ENCODE measurements at places on chromosomes 7 and 10.

DNA sequence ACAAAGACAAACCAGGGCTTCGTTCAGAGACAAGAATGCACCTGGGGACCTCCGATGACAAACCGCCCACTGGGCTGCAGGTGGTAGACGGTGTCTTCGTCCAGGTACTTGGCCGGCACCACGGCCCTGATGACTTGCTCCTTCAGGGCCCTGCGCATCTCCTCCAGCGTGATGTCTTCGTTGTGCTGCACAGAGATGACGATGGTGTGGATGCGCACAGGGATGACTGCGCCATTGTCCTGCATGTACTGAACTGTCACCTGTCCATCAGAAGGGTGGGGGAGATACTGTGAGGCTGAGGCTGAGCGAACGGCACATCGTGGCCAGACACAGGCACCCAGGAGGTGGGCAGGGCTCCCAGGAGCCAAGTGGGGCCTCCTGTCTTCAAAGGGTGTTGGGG is 13.1 kb downstream of the MAT1A start:
- no peak for DNase-seq

DNA sequence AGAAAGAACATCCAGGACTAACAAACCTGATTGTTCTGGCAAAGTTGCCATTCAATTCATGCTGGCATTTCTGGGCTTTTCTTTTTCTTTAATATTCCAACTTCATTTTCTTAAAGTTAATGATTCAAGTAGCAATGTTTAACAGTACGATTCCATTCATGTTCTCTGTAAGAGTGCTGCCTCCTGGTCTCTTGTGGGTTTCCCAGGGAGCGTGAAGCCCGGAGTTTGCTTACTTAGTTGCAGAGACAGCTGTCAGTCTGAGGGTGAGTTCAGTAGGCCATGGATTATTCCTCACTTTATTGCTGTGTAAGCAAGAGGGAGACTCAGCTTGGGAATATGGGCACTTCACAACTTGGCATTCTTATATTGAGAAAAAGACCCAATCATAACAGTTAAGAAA is 142.2 kb downstream of the TWIST1 start:
- no peak for DNase-seq

DNA sequence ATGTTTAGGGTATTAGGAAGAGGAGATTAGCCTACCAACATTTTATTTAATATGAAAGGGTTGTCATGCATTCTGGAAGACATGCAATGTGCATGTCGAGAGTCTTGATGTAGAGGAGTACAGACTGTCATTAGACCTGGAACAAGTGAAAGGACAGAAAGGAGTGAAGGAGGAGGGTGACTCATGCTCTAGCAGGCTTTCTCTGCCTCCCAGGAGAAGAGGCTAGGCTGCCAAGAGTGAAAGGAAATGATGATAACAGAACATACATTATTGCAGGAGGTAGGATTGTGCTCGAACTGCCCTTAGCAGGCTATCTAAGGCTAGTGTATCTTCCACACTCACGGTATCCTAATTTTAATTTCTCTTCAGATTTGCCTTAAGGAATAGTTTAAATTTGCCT is 228.8 kb downstream of the EXOC4 start:
- DNase-seq = no peak

DNA sequence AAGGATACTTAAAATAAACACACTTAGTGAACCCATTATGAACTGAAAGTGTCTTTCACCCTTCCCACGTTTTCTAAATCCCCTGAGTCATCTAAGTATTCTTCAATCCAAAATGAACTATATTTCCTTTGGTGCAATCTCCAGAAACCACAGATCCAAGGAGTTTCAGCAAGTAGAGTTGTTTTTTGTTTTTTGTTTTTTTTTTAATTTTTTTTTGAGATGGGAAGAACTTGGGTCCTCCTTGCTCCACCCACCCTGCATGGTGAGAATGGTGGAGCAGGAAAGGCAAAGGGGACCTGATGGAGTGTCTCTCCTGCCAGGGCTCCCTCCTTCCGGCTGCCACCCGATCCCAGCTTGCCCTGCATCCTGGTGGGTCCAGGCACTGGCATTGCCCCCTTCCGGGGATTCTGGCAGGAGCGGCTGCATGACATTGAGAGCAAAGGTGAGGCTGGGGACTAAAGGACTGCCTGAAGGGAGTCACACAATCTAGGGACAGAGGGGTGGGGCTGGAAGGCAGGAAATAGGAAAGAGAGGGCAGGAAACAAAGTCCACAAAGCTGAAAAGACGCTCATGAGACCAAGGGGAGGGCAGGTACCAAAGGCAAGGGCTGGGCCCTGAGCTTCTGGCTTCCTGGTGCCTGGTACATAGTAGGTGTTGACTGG is 12.1 kb downstream of the ATG9B start:
- no peak for DNase-seq

GRCh38 chr10:99658622-99659030 is 683 bp upstream of the ENTPD7 start:
- peak; percentile 83 for DNase-seq

- DNase-seq = no peak
Measured at GRCh38 chr7:99822731-99823718, 4.8 kb upstream of the CYP3A43 start.

DNA sequence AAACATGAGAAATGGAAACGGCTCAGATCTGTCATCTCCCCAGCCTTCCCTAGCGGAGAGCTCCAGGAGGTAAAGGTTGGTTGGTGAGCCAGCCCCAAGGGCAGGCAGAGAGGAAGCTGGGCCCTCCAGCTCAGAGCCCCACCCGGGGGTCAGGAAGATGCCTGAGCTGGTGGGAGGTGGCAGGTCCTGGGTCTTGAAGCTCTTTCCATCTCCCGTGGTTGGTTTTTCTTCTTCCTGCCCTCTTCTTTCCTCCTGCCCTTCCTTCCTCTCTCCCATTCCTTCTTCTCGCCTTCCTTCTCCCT is 384.2 kb upstream of the FOXK1 start:
- no peak for DNase-seq

GRCh38 chr7:37390114-37390513 is 58.5 kb downstream of the ELMO1 start:
- no peak for DNase-seq

GRCh38 chr10:104150139-104150538 is 28.2 kb downstream of the SFR1 start:
- no peak for DNase-seq

DNA sequence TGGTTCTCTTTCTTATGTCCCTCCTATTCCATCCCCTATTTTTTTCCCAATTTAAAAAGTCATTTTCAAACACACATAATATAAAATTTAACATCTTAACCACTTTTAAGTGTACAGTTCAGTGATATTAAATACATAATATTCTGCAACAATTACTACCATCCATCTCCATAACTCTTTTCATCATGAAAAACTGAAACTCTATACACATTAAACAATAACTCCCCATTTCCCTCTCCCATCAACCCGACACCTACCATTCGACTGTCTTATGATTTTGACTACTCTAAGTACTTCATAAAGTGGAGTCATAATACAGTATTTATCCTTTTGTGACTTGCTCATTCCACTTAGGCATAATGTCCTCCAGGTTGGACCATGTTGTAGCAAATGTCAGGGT is 2.6 kb downstream of the KIF11 start:
- DNase-seq = no peak

DNA sequence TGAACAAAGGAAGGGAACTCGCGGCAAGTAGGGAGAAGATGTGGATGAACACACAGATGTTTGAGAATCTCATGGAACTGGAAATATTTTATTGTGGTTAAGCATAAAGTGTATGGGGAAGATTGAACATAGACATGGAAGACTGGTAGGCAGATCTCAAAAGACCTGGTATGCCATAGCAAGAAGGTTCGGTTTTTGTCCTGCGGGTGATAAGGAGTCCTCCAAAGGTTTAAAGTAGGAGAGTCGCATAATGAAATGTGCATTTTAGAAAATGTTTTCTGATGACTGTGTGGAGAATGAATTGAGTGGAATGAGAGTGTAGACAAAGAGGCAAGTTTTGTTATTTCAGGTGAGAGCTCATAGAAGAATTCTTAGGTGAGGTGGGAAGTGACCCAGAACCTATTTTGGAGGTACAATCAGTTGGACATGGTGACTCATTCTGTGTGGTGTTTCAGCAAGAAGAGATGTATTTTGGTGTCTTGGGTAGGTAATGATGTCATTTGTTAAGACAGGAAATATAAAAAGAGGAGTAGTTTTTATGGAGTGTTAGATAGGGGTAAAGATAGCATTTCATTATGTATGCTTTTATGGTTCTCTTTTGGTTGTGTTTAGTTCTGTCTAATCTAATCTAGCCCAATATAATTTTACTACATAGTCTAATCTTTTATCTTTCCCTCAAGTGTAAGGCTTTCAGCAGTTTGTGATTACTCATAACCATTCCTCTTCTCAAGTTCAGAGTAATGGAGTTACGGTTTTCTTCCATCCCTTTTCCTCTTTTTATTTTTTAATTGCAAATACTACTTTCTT is 239.2 kb downstream of the EXOC4 start:
- no peak for DNase-seq

GRCh38 chr7:116806046-116806944 is 56.1 kb upstream of the CAPZA2 start:
- no peak for DNase-seq

DNA sequence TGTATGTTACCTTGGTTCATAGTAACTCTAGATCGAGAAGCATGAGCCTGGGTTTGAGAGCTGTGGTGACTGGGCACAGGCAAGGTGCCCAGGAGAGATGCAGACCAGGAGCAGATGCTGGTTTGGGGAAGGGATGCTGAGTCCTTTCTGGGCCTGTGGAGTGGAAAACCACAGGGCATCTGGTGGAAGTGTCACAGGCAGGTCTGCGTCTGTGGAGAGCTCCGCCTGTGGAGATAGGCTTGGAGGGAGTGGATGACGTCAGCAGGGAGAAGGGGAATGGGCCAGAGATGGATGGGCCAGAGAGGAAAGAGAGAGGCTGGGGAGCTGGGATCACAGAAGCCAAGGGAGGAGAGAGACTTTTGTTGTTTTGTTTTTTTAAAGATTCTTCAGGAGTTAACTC is 14.8 kb downstream of the CYP26A1 start:
- DNase-seq = no peak

- DNase-seq = no peak
Measured at GRCh38 chr10:76432016-76433012, 1000.9 kb downstream of the LRMDA start.

DNA sequence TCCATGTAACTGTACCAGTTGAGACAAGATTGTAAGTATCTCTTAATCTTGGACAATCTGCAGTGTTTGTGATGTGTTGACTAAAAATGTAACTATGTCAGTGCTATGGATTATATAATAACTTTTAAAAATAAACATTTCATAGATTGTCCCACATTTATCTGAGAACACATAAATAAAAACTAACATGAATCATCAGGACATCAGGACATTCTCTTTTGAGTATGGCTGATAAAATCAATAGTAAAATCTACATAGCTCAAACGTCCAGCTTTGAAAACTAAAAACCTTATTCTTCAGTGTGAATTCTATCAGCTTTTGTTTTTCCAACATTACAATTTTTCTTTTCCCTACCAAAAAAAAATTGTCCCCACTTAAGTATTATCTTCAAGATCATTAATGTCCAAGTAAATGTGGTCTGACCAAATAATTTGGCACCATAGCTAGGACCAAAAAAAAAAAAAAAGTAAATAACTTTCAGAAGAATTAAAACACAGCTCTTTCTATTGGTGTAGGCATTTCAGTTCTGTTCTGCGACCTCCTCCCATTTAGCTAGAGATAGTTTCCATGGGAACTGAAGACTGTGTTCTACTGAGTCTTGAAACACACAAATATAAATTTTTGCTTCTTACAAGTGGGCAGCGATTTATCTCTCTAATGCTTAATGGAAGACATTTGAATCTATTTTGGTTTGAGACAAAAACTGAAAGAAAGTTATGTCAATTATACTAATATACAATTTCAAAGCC is 123.0 kb upstream of the SGCE start:
- no peak for DNase-seq

GRCh38 chr7:140049339-140050024 is 13.3 kb downstream of the PARP12 start:
- DNase-seq = no peak

DNA sequence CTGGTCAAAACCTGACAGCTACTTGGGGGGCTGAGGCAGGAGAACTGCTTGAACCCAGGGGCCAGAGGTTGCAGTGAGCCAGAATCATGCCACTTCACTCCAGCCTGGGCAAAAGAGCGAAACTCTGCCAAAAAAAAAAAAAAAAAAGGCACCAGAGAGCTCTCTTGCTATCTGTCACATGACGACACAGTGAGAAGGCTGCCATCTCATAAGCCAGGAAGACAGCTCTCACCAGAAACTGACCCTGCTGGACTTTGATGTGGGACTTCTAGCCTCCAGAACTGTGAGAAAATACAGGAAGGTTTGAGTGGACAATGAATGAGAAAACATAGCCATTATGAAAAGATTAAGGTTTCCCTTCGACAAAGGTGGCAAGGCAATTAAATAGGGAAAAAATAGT is 51.1 kb upstream of the KCNIP2 start:
- no peak for DNase-seq

DNA sequence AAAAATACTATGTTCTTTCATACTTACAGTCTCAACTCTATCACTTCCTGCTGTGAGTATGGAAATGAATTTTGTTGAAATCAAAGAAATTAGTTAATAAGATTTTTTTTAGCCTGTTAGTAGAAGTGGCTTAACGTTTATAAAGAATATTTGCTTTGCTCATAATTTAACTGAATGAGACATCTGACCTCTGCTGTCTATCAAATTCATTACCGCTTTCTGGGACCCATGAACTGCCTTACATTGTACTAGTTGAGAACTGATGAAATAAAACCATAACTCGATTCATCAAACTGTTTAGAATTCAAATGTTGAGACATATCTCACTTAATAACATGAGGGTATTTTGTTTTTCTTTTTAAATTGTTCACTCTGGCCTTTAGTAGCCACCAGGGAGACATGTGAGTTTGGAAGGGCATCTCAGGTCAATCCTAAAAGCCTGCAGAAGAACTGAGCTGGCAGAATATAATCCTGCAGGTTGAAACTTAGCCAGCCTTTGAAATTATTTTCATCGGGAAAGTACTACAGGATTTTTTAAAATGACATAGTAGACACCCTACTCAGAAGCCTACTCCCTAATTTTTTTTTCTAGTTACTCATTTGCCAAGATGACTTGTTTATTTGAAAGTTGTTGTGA is 78.7 kb downstream of the KIAA1217 start:
- DNase-seq = no peak

- no peak for DNase-seq
Measured at GRCh38 chr10:113866551-113867394, 12.3 kb downstream of the NHLRC2 start.

DNA sequence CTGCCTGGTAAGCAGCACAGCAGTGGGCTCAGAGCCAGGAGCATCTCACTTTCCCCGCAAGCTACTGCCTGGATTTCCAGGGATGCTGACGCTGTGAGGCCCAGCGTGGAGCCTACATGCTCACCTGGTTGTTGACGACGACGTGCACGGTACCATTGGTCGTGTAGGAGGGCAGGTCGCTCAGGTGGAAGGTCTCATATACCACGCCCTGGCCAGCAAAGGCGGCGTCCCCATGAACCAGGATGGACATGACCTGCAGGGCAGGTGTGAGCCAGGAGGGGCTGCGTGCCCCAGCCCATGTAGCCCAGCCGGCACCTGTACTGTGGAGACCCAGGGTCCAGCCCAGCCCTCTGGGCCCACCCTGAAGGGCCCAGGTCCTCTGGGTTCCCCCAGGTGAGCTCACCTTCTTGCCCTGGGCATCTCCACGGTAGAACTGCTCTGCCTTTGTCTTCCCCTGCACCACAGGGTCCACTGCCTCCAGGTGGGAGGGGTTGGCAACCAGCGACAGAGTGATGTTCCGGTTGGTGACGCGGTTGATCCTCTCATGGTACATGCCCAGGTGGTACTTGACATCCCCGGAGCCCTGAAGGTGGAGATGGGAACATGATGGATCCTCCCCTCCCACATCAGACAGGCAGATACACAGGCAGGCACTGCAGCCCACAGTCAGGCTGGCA is 15.4 kb downstream of the OGDHL start:
- no peak for DNase-seq
